Urinary bladder (tissue), 4 donors: ENCODE measurements at places on chromosomes 3 and 15. TPM values are rescaled to one million over a fixed set of nuclear protein-coding genes. Genes with fewer than 3 reads are reported as not detected.

The APOD gene
- total RNA-seq: 11.7 TPM

The HHATL gene
- total RNA-seq: 0.69 TPM

The PTH1R gene
- 11.5 TPM for total RNA-seq

The SOX2 gene
- total RNA-seq: 3.8 TPM

The CCDC191 gene
- 7.1 TPM for total RNA-seq
